ENCODE measurements at places on chromosomes 1 and 21. TPM values are rescaled to one million over a fixed set of nuclear protein-coding genes. Genes with fewer than 3 reads are reported as not detected.

The BRINP2 gene
- total RNA-seq = not detected

The GBP4 gene
- under 0.01 TPM for total RNA-seq

- no peak for DNase-seq
These were observed 43.3 kb downstream of the TP73 start for GRCh38 chr1:3695326-3696217.

DNA sequence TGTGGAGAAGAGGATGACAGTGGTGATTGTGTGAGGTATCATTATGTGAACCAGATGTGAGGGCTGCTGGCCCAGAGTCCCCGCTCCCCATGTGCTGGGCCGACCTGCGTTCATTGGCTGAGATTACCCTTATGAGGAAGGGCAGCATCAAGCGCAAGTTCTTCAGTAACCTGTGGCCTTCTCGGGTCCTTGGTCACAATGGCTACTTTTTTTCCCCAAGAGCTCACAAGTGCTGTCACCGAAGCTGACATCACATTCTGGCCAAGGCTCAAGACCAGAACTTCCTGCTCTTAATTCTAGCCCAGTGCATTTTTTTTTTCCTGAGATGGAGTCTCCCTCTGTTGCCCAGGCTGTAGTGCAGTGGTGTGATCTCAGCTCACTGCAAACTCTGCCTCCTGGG, 262.9 kb downstream of the RHOU start:
- no peak for DNase-seq

GRCh38 chr1:194473766-194474165, 1287.4 kb upstream of the B3GALT2 start:
- DNase-seq = no peak

The LCE2A gene
- total RNA-seq = not detected

DNA sequence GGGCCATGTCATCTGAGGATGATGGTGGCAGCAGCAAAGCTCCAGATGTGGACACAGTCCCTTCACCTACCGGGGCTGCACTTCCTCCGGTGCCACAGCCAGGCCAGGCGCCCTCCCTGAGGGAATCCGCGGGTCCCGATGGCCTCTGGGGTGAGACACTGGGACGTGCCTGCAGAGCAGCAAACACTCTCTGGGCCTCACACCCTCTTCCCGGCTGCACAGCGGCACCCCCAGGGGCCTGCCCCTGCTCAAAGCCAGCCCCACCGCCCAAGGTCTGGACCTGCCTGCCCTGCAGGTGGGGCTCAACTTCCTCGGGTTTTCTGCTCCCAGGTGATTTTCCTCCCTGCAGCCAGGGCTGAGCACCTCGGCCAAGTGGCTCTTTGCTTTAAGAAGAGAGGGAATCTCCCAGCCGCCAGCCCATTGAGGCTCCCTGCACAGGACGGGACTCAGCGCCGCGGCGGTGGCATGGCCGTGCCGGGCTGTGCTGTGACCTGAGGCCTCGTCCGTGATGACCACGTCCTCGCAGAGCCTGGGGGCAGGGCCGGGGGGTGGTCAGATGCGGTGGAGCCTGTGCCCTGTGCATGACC, 21.3 kb upstream of the COL18A1 start:
- no peak for DNase-seq

DNA sequence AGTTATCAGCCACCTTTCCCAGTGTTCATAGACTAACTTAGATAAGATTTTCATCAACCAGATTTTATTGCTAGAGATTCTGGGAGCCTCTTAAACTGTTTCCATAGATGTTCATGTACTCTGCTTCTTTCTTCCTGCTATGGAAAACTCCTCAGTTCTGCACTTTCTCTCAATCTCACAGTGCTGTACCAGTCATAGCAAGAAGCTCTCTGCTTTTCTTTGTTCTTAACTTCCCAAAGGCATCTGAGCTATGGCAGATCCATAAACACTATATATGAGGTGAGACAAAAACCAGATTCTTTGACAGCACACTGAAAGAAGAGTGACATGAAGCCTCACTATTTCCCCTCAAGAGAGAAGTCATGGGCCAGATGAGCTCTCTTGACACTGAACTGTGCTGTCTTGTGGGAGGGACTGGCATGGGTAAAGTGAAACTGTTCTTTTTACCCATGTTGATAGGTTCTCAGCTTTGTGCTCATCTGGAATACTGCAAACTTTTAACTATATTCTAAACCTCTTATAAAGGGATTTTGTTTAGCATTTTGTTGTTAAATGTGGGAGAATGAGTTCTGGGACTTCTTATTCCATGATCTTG, 64.2 kb upstream of the LYPLAL1 start:
- no peak for DNase-seq

GRCh38 chr1:201074018-201074417, 38.2 kb downstream of the CACNA1S start:
- DNase-seq = no peak

- DNase-seq = no peak
These were observed 35.8 kb upstream of the OLFM3 start for GRCh38 chr1:102032534-102032933.

DNA sequence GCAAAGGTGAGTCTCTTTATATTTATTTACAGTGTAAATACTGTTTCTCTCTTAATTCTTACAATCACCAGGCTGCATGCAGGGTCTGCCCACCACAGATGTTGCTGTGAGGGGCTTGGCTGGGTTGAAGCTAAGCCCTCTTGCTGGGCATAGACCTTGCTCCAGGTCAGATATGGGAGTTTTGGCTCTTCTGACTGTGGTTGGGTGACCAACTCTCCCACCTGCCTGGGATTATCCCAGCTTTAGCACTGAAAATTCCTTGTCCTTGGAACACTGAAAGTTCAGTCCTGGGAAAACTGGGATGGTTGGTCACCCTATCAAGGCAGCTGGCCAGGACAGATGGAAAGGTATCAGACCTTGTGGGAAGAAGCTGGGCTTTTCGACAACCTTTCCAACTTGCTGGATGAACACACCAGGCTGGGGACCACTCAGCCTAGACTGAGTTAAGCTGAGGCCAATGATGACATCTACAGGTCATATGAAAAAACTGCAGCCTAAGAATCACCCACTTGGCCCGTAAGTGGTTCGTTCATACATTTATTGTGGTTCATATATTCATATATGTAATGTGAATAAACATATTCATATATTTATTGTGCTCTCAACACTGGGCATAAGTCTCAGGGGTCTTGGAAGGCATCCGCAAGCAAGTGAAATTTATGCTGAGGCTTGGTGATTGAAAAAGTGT, 26.6 kb upstream of the HPDL start:
- peak; percentile 67 for DNase-seq

The OR2T2 gene
- not detected for total RNA-seq

- DNase-seq = peak; percentile 55
These were observed 30.6 kb downstream of the FAF1 start for GRCh38 chr1:50929376-50929958.

- peak; percentile 15 for DNase-seq
These were observed at the start of gene FAAP20 for GRCh38 chr1:2194319-2194897. TSS of gene FAAP20 (minus strand) at chr1:2194772. CDS start at chr1:2194749, 23 bp downstream.

The TAS1R1 gene
- not detected for total RNA-seq

- DNase-seq = no peak
These were observed 7.0 kb upstream of the C1orf116 start for GRCh38 chr1:207039380-207040180.

DNA sequence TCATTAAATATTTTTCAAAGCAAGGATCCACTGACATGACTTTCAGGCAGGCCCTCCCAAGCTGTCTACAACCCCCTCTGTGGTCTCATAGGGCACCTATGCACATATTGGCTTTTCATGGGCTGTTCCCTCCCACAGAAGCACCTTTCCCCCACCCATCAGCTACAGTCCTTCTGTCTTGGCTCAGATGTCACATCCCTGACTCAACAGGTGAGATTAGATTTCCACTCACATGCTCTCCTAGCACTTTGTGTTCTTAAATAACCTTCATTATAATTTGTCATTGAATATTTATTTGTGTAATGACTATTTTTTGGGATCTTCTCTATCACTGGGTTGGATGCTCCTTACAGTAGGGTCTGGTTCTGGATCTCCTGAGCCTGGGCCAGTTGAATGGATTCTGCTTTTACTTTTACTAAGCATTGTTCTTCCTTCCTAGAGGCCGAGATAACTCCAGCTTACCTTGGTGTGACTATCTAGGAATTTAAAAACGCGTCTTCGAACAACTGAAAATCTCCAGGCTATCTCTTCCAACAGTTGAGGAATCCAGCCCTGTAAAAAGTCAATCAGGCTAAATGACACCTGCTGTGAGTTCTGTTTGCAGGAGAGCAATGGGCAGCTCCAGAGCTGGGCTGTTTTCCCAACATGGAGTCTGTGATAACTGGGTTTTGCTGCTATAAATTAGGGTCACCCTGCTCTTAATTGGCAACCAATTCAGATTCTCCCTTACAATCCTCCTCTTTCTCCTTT, 16.2 kb downstream of the ROR1 start:
- no peak for DNase-seq

- DNase-seq = peak; percentile 27
These were observed 26.7 kb downstream of the CFH start for GRCh38 chr1:196678510-196678884.

The ASTN1 gene
- under 0.01 TPM for total RNA-seq

GRCh38 chr1:2202843-2203601, 8.4 kb upstream of the FAAP20 start:
- no peak for DNase-seq

- no peak for DNase-seq
These were observed 19.3 kb downstream of the SERTAD4 start for GRCh38 chr1:210251680-210252490.

GRCh38 chr1:213666922-213667321, 320.9 kb upstream of the PROX1 start:
- no peak for DNase-seq

DNA sequence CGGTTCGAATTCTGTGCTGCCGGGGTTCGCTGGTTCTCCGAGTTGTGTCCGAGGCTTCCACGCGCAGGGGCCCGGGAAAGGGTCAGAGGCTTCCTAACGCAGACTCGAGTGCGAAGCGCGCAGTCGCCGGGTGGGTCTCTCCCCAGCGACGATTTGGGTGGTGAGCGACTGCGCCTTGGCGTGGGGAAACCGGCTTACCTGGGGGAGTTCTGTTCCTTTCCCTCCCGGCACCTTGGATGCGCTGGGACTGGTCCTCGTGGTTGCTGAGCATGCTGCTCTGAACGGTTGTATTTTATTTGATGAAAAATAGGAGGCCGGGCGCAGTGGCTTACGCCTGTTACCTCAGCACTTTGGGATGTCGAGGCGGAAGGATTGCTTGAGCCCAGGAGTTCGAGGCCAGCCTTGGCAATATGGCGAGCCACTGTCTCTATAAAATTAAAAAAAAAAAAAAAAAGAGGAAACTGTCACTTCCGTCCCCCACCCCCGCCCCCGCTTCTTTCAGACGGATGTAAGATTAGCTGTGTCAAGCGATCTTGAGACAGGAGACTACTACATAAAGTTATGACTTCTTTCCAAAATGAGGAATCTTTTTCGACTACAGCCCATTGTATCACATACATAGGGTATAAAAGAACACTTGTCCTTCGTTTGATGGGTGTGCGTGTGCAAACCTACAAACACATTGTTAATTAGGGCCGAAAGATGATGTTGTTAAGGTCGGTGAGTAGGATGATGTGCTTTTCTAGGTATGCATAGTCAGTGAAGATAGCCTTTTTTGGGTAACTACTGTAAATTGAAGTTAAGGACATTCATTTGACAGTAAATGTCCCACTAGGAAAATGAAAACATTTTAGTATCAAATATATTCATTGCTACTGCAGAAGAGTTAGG, at the start of gene CCDC18:
CCDC18 (plus strand) TSS at position 2 of the 891 bp plus-strand sequence. CDS start 2,638 bp downstream, outside the sequence.
- peak; percentile 37 for DNase-seq

GRCh38 chr1:51491166-51491981, 27.7 kb downstream of the EPS15 start:
- peak; percentile 21 for DNase-seq

The TFB2M gene
- 16.8 TPM for total RNA-seq

- DNase-seq = no peak
These were observed 13.3 kb downstream of the APCS start for GRCh38 chr1:159600894-159601293.

GRCh38 chr21:44555200-44555875, 3.3 kb downstream of the KRTAP10-3 start:
- DNase-seq = no peak
